NCI-H82 (cell line): ENCODE measurements at places on chromosomes 6 and 20.

DNA sequence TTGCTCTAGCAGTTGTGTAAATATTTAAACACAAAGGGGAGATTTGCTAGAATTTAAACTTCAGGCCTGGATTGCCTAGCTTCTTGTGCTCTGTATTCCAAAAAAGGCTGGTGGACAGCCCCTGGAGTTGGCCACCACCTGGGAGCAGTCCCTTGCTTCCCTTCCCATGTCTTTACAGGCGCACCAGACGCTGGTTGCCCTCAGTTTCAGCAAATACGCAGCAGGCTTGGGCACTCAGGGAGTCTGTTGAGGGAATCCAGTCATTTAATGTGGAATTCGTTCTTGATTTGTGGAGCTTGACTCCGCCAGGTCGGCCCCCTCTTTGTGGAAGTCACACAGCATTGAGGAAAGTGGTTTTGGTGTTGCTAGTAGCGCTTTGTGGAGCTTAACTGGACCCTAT is 156.8 kb downstream of the DTNBP1 start:
- DNase-seq, result no peak

GRCh38 chr6:4776131-4776492 is at the start of gene CDYL:
Gene CDYL, plus strand, starts transcription at chr6:4776404. Its CDS starts 380 bp downstream, at chr6:4776784.
- DNase-seq, result peak; percentile 91

- DNase-seq, result peak; percentile 85
Observed at GRCh38 chr6:40328386-40328985, 258.7 kb downstream of the LRFN2 start.

DNA sequence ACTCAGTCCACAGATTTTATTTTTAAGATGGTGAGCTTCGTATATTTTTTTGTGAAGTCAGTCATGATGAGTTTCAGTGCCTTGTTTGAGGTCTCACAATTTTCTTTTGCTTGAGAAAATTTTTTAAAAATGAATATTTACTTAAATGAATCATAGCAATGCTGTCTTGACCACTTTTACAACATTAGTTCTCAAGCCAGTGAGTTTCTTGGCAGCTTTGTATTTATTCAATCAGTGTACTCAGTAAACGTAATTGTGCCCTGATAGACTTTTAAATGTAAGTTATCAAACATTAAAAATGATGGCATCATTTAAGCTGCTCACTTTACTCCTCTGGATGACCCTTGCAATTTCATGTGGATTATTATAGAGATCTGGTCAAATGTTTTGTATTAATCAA is 261.4 kb downstream of the KHDC1L start:
- DNase-seq, result no peak

DNA sequence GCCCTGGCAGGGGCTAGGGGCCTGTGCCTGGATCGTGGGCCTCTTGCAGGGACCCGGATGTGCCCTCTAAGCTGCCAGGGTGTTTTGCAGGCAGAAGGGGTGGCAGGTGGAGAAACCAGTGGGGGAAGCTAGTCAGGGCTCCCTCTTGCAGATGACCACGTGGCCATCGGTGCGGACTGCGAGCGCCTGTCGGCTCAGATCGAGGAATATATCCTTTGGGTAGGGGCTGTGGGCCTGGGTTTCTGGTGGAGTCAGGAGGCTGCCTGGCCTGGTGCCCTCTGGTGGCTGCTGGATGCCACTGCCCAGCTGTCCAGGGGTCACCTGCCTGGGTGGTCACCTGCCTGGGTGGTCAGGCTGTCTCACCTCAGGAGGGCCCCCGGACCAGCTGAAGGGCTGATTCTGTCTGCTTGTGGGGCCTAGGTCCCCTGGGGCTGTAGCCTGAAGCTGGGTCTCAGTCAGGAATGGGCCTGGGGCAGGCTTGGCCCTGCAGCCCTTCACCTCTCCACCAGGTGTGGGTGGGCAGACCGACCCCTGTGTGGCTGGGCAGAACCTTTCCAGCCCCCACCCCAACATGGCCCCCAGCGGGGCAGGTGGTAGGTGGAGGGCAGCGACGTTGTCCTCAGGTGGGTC is 6.7 kb downstream of the TCEA2 start:
- peak; percentile 66 for DNase-seq

DNA sequence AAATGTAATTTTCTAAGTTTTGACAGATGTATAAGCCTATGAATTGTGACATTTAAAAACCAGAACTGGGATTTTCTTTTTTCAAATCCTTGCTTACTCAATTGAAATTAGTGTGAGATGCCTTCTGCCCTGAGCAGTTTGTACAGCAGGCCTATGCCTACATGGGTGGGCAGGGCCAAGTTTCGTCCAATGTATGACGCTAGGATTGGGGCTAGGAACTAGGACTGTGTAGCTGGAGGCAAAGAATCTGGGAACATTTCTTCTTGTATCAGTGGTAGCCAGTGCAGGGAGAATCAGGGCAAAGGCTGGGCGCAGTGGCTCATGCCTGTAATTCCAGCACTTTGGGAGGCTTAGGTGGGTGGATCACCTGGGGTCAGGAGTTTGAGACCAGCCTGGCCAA is 3.9 kb upstream of the PTPRA start:
- no peak for DNase-seq

GRCh38 chr20:13809855-13810254 is 25.0 kb downstream of the NDUFAF5 start:
- no peak for DNase-seq

DNA sequence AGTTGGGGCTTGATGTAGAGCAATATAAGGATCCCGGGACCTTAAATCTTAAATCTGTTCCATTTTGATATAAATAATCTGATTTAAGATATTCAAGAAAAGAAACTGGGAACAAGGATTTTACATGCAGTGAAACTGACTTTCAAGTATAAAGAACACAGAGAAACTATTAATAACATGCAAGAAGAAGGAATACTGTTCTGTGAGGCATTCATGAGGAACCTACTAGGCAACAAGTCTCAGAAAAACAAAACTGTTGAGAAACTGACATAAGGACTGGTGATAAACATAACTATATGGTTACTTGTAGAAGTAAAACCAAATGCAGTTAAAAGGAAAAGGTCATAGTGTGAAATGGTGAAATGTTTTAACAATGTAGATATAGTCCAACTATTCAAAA is 15.8 kb downstream of the HDDC2 start:
- DNase-seq, result no peak

- DNase-seq, result no peak
Observed at GRCh38 chr6:156378853-156379252, 398.3 kb upstream of the ARID1B start.

- no peak for DNase-seq
Observed at GRCh38 chr6:158279615-158280014, 32.6 kb upstream of the TULP4 start.

GRCh38 chr6:19320111-19320581 is 517.0 kb upstream of the ID4 start:
- no peak for DNase-seq

GRCh38 chr6:105616521-105616920 is 213.6 kb upstream of the PREP start:
- no peak for DNase-seq

DNA sequence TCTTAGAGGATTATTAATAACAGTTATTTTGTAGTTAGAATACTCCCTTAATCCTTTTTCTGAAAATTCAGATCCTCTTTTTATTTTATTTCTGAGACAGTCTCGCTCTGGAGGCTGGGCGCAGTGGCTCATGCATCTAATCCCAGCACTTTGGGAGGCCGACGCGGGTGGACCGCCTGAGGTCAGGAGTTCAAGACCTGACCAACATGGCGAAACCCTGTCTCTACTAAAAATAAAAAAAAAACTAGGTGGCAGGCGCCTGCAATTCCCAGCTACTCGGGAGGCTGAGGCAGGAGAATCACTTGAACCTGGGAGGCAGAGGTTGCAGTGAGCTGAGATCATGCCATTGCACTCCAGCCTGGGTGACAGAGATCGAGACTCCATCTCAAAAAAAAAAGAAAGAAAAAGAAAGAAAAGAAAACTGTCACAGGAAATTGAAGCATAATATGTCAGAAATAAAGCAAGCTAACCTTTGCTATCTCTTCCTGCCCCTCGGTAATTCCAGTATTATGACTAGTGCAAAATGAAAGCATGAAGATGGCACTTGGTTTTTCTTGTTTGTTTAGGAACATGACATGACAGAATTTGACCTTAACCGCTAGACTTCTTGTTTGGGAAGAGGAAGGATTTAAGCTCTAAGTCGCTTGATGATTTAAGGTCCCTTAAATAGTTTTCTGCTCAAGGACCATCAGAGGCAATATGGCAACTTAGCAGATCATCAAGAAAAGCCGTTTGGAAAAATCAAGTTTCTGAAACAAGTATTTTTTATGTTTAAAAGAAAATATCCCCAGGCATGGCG is 1.8 kb upstream of the RBM39 start:
- DNase-seq, result peak; percentile 32

DNA sequence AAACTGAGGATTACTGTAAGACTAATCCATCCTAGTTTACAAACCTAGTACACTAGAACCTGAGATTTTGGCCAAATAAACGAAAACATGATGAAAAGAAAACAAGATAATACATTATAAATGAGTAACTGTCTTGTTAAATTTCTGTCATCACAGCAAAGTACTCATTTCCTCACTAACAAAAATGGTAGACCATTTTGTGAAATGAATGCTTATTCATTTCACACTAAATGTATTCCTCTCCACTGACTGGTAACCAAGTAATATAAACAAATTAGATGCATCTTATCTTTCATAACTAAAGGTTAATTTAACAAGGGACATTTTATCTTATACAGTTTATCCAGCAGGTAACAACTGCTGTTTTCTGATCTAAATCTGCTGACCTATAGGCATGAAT is 143.7 kb downstream of the REV3L start:
- DNase-seq, result no peak

GRCh38 chr20:53099856-53100255 is 127.7 kb downstream of the TSHZ2 start:
- no peak for DNase-seq

- no peak for DNase-seq
Observed at GRCh38 chr6:15406452-15406851, 160.6 kb downstream of the JARID2 start.

DNA sequence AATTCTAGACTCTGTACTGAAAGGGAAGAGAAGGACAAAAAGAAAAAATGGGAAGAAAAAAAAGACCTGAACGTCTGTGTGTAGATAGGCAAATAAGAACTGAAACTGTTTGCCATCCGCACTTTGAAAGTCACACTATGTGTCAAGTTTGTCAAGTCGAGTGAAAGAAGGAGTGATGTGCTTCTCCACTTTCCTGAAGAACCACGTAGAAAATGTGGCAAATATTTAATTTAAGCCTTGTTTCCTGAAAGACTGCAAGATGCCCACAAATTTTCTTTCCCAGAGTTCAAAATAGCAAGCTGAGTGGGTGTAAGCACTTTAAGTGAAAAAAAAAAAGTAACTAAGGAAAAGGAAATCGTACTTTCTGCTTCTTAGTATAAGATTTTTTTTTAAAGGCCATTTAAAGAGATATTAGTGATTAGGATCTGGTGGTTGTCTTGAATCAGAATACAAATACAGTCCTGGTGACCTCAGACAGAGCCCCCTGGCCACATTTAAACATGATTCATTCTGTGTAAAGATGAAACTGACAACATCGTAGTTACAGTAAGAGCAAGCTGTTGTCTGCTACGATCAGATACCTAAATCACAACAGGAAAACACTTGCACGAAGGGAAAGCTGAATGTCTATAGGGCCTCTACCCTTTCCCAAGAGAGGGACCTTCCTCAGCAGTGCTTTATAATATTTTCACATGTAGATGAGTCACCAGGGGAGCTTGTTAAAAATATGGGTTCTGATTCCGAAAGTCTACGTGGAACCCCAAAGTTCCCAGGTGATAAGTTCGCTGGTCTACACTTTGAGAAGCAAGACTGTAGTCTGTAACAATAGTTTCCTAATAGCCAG is 102.3 kb downstream of the HIVEP2 start:
- no peak for DNase-seq

- no peak for DNase-seq
Observed at GRCh38 chr20:50318710-50319109, 128.1 kb downstream of the CEBPB start.

- no peak for DNase-seq
Observed at GRCh38 chr6:132286298-132287019, 114.8 kb downstream of the MOXD1 start.
